Dorsolateral prefrontal cortex (tissue), 122 donors: ENCODE measurements at places on chromosomes 2 and 18.

- DNase-seq = no peak
These were observed 111.8 kb downstream of the STK39 start for GRCh38 chr2:168135630-168136029.

DNA sequence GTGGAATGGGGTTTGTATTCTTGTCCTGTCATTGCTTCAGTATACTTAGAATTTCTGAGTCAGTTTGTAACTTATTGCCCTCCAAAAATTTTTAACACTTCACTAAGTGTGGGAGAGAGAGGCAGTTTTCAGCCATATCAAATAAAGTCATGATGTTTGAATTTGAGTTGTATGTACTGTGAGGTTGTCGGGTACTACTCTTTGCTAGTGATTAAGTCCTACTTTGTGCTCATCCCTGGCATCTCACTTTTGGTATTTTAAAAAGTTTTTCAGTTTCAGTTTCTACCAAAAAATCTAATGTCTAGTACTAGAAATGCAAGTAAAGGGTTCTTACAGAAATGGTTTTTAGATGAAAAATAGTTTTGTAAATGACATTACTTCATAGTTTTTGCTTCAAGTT lies 40.7 kb downstream of the EIF5B start:
- no peak for DNase-seq

GRCh38 chr18:57627488-57627887 lies 5.9 kb upstream of the NARS1 start:
- DNase-seq = no peak

GRCh38 chr2:241974851-241975592 lies 105.5 kb downstream of the RTP5 start:
- no peak for DNase-seq

DNA sequence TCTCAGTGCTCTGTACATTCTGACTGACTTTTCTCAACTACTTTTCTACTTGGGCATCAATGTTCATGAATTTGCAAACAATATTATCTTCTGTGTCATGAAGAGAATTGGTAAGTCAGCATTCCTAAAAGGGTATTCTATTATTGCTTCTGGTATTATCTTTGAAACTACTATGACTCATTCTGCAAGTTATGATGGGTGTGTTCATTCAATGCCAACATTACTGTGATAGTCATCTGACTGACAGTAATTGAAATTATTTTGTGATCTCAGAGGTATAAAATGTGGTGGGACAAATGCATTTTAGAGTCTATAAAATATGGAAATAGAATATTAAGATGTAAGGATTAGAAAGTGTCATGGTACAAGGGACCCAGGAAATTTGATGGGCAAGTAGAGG lies 736.0 kb upstream of the CELF4 start:
- no peak for DNase-seq

DNA sequence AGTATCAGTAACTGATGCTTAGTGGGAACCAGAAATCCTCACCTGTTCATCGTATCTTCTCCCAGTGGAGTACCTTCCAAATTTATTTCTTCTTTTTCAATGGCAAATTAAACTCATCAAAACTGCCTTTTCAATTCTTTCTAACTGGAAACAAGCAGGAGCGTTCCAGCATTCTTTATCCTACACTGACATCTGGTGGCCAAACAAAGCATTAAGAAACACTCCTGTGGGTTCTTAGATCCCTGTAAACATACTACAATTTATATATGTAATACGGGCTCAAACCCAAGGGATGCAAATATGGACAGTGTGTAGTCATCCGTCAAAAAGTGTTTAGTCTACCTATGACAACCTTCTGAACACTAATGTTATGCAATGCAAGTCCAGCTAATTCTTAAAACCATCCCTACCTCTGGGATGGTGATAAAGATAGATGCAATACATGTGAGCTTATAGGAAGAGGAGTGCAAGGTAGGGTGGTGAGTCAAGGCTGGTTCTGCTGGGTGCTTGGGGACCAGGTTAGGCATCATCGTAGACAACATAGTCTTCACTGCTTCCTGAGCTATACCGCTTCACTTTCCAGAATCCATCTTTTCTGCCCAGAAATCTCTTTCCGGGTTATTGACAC lies 375.0 kb downstream of the CTNNA2 start:
- peak; percentile 30 for DNase-seq

DNA sequence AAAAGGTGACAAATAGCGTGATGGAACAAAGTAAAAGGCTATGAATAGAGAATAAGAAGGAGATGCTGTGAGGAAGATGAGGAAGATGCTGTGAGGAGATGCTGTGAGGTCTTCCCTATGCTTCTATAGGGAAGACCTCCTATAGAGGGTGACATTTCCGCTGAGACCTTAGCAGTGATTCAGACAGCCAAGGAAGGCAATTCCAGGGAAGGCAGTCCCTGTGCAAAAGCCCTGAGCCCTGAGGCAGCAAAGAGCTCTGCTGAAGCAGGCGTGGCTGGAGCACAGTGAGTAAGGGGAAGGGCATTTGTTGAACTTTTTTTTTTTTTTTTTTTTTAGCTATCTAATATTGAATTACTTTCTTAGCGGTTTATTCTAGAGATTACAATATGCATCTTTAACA lies 142.7 kb upstream of the FOSL2 start:
- no peak for DNase-seq

DNA sequence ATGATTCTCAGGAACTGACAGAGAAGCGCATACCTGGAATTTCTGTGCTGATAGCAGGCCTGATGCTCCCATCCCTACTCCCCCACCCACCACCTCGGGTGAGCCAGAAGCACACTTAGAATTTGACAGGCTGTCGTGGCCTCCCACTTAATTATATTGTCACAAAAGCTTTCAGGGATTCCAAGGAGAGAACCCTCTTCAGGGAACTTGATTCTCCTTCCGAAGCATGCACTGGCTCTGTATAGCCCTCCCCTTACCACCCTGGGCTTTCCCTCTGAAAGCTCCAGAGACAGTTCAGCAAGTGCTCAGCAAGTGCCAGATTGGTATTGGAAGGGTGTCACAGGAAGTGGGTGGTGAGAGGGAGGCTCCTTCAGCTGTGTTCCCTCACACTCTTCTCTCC lies 252.5 kb upstream of the SIX2 start:
- DNase-seq = no peak

GRCh38 chr2:118061135-118061955 lies 26.9 kb upstream of the INSIG2 start:
- no peak for DNase-seq

DNA sequence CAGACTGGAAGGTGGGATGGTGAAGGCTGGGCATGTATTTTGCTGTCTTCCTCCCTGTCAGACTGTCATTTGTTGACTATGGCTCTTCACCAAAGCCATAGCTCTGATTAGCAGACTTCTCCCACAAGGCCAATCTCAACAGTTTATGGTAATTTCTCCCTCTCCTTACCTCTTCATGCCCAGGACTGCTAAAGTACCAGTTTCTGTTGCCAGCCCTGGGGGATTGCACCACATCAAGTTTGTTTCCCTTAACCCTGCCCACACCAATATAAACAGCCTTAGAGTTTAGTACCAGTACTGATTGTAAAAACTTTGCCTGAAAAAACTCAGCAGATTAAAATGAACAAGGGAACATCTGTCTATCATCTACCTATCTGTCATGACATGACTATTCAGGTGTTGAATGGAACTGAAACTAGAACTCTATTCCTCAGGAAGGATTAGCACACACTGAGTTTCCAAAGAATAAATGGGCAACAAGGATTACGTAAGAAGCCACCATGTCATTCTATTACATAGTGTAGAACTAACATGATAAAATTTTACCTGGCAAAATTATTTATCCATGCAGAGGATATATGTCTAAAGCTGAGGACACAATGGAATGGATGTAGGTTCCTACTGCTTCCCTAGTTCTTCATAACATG lies 13.7 kb downstream of the FEZ2 start:
- DNase-seq = no peak

DNA sequence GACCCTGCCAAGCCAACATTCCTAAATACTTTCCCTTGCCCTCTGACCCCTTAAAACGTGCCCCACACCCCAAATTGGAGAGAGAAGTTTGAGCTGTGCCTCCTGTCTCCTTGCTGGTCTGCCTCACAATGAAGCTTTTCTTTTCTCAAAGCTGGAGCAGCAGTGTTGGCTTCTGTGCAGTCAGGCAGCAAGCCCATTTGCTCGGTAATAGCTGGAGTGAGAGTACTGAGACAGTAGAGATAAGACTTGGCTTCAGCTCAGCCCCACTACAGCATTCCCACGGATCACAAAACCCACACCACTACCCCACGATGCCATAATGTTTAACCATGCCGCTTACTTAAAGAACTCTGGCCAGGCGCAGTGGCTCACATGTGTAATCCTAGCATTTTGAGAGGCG lies 73.0 kb downstream of the NCAPH start:
- peak; percentile 65 for DNase-seq

GRCh38 chr18:39911716-39912115 lies 2043.3 kb upstream of the PIK3C3 start:
- DNase-seq = no peak

- DNase-seq = no peak
These were observed 8.2 kb downstream of the FTCDNL1 start for GRCh38 chr2:199842631-199843395.

DNA sequence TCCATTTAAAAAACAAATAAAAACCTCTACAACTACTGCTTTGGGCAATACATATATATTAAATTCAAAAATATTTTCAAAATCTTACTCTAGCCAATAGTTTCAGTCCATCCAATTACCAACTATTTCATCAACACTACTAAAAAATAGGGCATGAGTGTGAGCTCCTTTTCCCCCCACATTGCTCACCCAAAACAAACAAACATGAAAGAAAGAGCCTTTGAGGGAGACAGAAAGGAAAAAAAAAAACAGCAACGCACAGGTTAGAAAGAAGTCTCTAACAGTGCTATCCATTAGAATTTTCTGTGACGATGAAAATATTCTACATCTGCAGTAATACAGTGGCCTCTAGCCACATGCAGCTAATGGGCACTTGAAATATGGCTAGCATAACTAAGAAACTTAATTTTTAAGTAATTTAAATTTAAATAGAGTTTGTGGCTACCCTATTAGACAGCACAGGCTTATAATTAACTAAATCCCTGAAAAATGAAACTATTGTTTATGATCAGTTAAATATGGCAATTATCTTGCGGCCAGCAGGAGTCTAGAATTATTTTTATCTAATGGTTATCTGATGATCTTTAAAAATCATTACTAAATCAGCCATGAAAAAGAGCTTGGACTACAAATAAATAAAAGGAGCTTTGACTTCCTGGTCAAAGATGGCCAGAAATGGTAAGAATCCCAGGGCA lies 59.2 kb downstream of the RBMS1 start:
- DNase-seq = no peak

DNA sequence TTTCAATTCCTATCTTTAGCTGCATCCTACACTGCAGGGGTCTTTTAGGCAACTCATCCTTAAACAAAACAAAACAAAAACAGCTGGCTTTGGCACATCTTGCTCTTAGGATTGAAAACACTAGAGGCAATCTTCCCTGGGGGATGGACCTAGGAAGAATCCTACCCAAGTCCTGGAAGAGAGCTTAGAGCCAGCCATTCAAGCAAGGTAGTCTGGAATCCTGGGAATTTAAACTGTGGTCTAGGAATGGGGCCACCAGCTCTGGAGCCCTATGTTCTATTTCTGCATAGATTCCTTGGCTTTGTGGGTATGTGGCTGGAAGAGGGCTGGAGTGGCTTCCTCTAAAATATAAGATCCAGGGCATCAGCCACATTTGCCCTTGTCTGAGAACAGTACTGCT lies 27.7 kb downstream of the MYL1 start:
- DNase-seq = no peak

DNA sequence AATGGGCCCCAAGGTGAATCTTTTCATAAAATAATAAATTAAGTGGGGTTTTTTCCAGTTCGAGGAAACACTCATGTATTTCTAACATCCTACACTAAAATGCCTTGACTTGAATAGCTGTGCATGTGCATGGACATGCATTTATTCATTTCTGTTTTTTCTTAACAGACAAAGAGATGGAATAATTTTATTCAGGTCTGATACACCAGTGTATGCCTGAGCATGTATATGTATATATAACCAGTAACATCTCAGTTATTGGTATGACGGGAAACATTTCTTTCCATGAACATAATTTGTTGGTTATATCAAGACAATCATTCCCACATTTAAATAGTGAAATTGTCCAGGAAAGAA lies 468.7 kb upstream of the TNP1 start:
- DNase-seq = no peak

- no peak for DNase-seq
These were observed 3.8 kb upstream of the GCC2 start for GRCh38 chr2:108444941-108445840.

DNA sequence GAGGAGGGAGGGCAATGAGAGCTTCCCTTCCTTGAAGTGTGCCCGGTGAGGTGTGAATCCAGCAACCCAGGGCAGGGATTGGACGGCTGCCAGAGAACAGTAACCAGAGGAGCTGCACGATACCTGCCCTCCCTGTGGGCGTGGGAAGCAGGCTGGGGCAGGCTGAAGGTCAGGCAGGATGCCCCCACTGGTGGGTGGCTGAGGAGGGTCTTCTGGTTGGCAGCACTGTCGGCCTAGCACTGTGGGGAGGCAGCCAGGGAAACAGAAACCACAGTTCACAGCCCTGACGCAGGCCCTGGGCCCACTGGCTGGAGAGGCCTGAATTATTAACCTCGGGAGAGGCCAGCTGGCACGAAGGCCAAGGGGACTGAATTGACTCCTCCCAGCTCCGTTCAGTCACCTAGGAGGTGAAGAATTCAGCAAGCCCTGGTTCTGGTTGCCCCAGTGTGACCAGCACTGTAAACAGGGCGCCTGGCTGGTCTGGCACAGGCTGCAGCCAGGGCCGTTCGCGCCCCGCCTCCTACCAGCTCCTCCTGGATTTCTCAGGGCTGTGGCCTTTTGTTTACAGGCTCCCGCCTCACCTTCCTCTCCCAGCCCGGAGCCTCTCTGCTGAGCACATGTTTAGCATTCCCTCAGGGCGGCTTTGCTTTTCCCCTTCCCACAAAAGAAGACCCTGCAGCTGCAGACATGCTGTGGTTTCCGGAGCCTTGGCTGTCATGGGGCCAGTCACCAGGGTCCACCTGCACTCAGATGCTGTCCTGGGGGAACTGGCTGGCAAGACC lies 97.8 kb downstream of the B3GNT2 start:
- DNase-seq = no peak

GRCh38 chr2:219416235-219416602 lies 2.0 kb upstream of the DES start:
- no peak for DNase-seq

DNA sequence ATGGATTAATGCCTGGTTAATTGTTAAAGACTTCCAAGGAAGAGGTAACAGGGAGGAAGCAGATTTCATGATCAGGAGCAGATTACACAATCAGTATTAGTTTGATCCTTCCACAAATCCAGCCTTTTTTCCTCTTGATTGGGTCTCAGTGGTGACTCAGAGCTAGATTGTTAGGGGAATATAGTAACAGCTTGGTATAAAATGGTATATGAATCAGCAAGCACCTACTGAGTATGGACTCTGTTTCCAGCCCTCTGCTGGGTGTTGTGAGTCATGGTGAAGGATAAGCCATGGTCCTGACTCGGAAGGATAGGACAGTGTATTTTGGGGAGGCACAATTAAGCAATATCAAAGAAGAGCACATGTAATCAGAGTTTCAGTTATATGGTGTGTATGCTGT lies 272.4 kb upstream of the DPP10 start:
- DNase-seq = no peak

- DNase-seq = no peak
These were observed 2.8 kb upstream of the MXD1 start for GRCh38 chr2:69911985-69912563.

- DNase-seq = no peak
These were observed 28.9 kb upstream of the GAREM2 start for GRCh38 chr2:26144031-26144430.

GRCh38 chr2:98453531-98453930 lies 8.9 kb downstream of the INPP4A start:
- no peak for DNase-seq

- DNase-seq = no peak
These were observed 637.5 kb downstream of the PLCL1 start for GRCh38 chr2:198441901-198442300.
